Activated CD4-positive, alpha-beta memory T cell treated with anti-CD3 and anti-CD28 coated beads for 36 hours (primary cell): ENCODE measurements at places on chromosomes 1 and 21.
A peak's percentile ranks its signal among the peaks of the same experiment; 100 is the strongest.

DNA sequence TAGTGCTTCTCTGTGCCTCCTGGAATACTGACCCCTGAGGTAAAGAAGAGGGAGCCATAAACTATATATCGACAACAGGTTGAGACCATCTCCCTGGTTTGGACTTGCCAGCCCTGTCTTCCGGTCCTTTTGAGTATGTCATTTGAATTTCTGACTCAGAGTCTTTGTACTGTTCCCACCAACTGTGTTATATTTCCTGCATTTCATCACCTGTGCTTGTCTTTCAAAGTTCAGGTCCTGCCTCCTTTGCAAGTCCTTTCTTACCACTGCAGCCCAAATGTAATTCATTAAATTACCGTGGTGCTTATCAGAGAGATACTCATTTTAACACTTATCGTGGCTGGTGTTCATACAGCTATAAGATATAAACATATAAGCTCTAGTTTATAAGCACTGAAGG is 10.7 kb downstream of the AK5 start:
- no peak for DNase-seq

- DNase-seq, result peak; percentile 76
Measured at GRCh38 chr1:211305044-211305443, 21.6 kb upstream of the TRAF5 start.

- peak; percentile 49 for DNase-seq
Measured at GRCh38 chr1:160628799-160629263, 18.0 kb downstream of the SLAMF1 start.

- no peak for DNase-seq
Measured at GRCh38 chr1:109257682-109258421, 8.5 kb downstream of the CELSR2 start.

GRCh38 chr1:81197591-81197990 is 603.1 kb upstream of the ADGRL2 start:
- DNase-seq, result no peak

- peak; percentile 52 for DNase-seq
Measured at GRCh38 chr1:114510274-114511031, 550 bp downstream of the TRIM33 start.

DNA sequence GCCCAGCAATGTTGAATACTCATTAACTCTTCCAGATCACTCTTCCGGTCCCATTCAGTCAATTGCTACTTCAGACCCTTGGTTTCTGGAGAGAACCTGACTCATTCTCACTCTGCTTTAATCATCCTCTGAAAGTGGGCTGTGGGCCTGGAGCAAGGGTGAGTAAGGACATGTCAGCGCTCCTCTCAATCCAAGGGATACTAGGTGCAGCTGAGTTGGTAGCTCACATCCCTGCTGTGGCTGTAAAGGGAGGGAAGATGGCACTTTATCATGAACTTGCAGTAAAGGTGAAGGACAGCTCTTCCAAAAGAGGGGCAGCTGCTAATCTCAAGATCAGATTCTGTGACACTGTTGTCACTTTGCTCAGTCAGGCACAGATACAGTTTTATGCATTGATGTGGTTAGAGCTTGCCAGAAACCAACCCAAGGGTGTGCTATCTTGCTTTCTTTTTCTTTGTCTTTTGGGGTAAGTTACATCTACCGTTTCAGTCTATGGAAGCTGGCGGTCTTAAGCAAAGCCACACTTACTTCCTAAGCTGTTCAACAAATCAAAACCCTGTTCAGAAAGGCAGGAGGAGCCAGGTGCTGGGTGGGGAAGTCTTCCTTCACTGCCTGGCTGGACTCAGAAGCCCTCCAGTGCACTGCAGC is 26.5 kb upstream of the NTPCR start:
- DNase-seq, result peak; percentile 73

- DNase-seq, result no peak
Measured at GRCh38 chr21:20800106-20800505, 198.1 kb upstream of the NCAM2 start.
